Bronchial epithelial cell (primary cell): ENCODE measurements at places on chromosomes 7 and 10. TPM values are rescaled to one million over a fixed set of nuclear protein-coding genes. Genes with fewer than 3 reads are reported as not detected.

The SPRN gene
- total RNA-seq, result not detected in 2 replicates

The MINDY4 gene
- total RNA-seq, result 1.1 and 1.3 TPM in 2 replicates

The LEP gene
- total RNA-seq, result under 0.01 TPM in 2 replicates

The PTPRN2 gene
- total RNA-seq, result 1.1 and 2.8 TPM in 2 replicates

The AKR1C8 gene
- total RNA-seq, result 0.26 TPM in 1 of 2 replicates, not detected in the other

The ORAI2 gene
- total RNA-seq, result 4.7 and 6.9 TPM in 2 replicates

The MOGAT3 gene
- total RNA-seq, result not detected in 2 replicates

The POLD2 gene
- total RNA-seq, result 103 and 122 TPM in 2 replicates

The ACSM6 gene
- not detected in 2 replicates for total RNA-seq

The RBP3 gene
- total RNA-seq, result not detected in 2 replicates

The GIMAP4 gene
- total RNA-seq, result not detected in 2 replicates

The PLPP4 gene
- total RNA-seq, result 0.13 and 0.26 TPM in 2 replicates

The SGCE gene
- 20.0 and 23.0 TPM in 2 replicates for total RNA-seq

The MINDY3 gene
- 19.7 and 21.8 TPM in 2 replicates for total RNA-seq

The AMPH gene
- total RNA-seq, result not detected in 2 replicates

The ZNF800 gene
- 13.6 and 14.5 TPM in 2 replicates for total RNA-seq

The PGAM1 gene
- 404 and 490 TPM in 2 replicates for total RNA-seq

The PHKG1 gene
- 0.26 and 0.77 TPM in 2 replicates for total RNA-seq

The ACBD7 gene
- 0.13 and 0.26 TPM in 2 replicates for total RNA-seq

The ABLIM1 gene
- 152 and 264 TPM in 2 replicates for total RNA-seq

The CALML3 gene
- 0.53 and 1.0 TPM in 2 replicates for total RNA-seq

The TMEM196 gene
- not detected in 2 replicates for total RNA-seq

The ARL5B gene
- 16.1 and 18.1 TPM in 2 replicates for total RNA-seq

The TCERG1L gene
- total RNA-seq, result not detected in 2 replicates

The MMRN2 gene
- total RNA-seq, result 3.9 and 6.1 TPM in 2 replicates

The PALS2 gene
- 14.8 and 24.5 TPM in 2 replicates for total RNA-seq

The ZNF789 gene
- 2.9 and 4.1 TPM in 2 replicates for total RNA-seq

The SSC4D gene
- total RNA-seq, result 0.79 and 1.3 TPM in 2 replicates

The TAS2R41 gene
- not detected in 2 replicates for total RNA-seq

The PPP1R17 gene
- total RNA-seq, result not detected in 2 replicates

The PRKAR2B gene
- total RNA-seq, result 0.26 TPM in 1 of 2 replicates, not detected in the other

The SLC26A3 gene
- not detected in 2 replicates for total RNA-seq

The FAM25G gene
- total RNA-seq, result 1.4 TPM in 1 of 2 replicates, not detected in the other

The CADPS2 gene
- 2.0 and 4.2 TPM in 2 replicates for total RNA-seq

The SUN3 gene
- 0.51 and 0.79 TPM in 2 replicates for total RNA-seq
